Activated naive CD8-positive, alpha-beta T cell treated with anti-CD3 and anti-CD28 coated beads, Interleukin-2, amount 50 U/mL, for 16 hours (primary cell): ENCODE measurements at places on chromosomes 6 and 20.

- no peak for DNase-seq
Measured at GRCh38 chr6:113679051-113679450, 178.1 kb upstream of the MARCKS start.

DNA sequence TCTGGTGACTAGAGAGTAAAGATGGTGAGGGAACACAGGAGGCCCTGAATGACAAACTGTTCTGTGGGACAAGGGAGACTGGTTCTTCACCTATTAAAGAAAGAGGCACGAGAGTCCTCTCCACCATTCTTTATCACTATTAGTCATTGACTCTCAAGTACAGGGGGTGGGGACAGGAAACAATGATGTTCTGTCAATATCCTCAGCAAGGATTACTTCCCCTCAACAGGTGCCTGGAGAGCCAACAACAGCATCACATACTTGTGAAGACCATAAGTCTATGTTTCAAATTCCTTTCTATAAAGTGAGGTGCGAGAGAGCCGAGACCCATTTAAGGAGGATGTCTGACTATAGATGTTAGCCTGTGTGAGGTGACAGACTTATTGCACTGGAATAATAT is 72.4 kb upstream of the TBC1D7 start:
- no peak for DNase-seq

DNA sequence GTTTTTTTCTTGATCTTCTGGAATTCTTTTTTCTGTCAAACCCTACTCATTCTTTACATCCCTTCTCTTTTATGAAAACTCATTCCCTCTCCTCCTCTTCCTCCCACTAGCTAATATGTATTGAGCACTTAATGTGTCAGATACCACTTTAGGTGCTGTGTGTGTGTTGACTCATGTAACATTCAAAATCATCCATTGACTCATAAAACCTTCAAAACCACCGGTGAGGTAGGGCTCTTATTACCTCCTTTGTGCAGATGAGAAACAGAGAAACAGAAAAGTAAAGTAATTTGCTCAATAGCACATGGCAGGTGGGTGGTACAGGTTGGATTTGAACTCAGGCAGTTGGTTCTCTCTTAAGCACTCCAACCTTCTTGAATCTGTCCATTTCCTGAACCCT is 136.3 kb upstream of the NEDD9 start:
- no peak for DNase-seq

DNA sequence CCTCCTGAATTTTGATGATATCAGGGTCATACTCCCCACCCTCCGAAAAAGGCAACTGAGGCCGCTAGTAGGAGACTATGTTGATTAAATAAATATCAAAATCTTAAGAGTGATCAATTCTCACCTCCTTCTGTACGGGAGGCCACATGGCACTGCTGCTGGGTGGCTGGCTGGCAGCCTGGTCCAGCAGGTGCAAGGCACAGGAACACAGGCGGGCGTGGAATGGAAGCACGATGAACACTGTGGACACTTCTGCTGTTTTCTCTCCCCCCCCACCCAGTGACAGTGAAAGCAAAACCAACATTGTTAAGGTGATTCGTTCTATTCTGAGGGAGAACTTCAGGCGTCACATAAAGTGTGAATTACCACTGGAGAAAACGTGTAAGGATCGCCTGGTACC is 9.7 kb upstream of the CLDN20 start:
- DNase-seq, result no peak

- DNase-seq, result no peak
Measured at GRCh38 chr6:139008117-139008516, 20.1 kb upstream of the REPS1 start.

GRCh38 chr6:90068264-90068663 is 174.0 kb downstream of the GJA10 start:
- DNase-seq, result no peak

- no peak for DNase-seq
Measured at GRCh38 chr6:14174226-14174625, 56.7 kb downstream of the CD83 start.

GRCh38 chr6:119594907-119595306 is 245.3 kb upstream of the MAN1A1 start:
- DNase-seq, result no peak

DNA sequence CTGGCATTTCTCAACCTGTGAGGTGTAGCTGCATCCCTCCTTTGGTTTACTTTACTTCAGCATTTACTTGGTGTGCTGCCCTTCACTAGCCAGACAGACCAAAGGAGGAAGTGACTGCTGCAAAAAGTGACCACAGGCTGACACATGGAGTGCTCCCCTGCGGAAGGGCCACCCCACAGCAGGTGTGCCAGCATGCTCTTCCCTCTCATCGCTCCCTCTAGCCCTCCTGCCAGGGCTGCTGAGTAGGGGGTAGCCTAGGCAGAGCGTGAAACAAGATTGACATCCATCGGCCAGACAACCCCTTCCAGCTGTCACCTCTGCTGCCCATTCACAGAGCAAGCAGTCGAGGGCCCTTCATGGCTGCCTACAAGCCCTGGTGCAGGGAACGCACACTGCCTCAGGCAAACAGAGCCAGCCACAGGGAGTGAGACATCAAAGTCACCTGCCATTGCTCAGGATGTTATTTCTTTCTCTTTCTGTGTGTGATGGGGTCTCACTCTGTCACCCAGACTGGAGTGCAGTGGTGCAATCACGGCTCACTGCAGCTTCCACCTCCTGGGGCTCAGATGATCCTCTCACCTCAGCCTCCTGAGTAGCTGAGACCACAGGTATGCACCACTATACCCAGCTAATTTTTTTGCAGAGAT is 102.0 kb upstream of the RPS6KA2 start:
- DNase-seq, result no peak

- no peak for DNase-seq
Measured at GRCh38 chr6:153092082-153093013, 38.7 kb downstream of the RGS17 start.

- DNase-seq, result no peak
Measured at GRCh38 chr6:50829898-50830444, 11.3 kb downstream of the TFAP2B start.

DNA sequence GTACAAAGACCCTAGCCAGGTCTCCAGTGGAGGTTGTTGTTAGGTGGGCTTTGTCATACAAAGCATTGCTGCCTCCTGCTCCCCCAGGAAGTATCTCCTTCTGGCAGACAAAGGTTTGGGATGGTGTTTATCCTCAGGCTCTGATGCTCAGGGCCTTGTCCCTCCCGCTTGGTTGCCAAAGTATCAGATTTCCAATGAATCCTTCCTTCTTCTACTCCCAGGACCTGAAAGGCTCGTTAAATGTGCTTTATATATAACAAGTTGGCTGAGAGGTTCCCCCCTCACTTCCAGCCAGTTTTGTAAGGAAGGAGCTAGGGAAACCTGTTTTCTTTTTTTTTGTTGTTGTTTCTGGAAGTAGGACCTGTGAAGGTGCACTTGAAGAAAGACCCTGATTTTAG is 14.4 kb downstream of the PTK7 start:
- DNase-seq, result no peak

GRCh38 chr6:45655745-45656476 is 278.2 kb upstream of the SUPT3H start:
- DNase-seq, result no peak

DNA sequence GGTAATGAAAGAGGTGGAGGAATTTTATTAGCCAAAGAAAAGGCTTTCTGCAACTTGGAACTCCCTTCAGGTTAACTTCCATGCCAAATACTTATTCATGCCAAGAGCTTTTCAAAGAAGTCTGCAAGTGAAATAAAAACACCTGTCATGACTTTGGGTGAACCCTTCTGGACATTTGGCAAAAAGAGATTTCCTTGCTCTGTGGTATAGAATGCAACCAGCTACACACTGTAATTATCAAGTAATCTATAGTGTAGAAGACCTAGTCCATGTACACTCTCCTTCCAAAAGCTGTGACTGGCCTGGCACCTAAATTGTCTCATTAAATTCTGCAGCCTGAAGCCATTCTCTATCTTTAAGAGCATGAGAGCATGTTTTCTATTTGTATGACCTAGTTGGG is 232.3 kb downstream of the COL12A1 start:
- DNase-seq, result no peak

GRCh38 chr6:49849213-49849907 is 17.0 kb downstream of the CRISP1 start:
- DNase-seq, result no peak

GRCh38 chr6:51019806-51020205 is 201.1 kb downstream of the TFAP2B start:
- no peak for DNase-seq

DNA sequence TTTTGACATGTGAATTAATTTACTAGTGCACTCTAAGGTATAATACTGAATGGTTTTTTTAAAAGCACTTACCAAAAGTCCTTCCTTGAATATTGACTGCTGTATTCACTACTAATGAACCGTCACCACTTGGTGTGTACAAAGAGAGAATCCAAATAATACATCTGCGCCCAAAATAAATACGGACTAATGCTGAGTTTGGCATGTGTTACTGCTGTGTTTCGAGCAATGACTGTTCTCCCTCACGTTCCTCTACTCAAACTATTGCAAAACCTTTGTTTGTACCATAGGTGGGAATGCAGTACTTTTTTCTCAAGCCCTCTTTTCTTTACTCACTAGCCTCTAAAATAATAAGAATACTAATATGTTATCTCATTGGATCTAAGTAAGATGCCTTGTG is 305.5 kb downstream of the QKI start:
- no peak for DNase-seq

DNA sequence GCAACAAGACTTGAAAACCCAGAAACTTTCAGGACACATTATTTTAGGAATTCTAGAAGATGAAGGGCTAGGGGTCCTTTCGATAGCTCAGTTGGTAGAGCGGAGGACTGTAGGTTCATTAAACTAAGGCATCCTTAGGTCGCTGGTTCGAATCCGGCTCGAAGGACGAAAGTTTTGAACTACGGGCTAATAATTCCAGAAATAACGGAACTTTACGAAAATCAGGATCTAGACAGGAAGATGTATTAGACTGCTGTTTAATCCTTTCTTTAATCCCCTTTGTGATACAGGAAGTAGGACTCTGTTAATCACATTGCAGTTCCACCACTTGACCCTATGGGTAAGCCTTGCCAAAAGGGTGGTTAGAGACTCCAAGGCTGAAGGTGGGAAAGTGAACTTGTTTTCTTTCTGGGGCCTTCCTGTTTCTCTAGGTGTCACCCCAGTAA is 21.2 kb upstream of the ABT1 start:
- no peak for DNase-seq

DNA sequence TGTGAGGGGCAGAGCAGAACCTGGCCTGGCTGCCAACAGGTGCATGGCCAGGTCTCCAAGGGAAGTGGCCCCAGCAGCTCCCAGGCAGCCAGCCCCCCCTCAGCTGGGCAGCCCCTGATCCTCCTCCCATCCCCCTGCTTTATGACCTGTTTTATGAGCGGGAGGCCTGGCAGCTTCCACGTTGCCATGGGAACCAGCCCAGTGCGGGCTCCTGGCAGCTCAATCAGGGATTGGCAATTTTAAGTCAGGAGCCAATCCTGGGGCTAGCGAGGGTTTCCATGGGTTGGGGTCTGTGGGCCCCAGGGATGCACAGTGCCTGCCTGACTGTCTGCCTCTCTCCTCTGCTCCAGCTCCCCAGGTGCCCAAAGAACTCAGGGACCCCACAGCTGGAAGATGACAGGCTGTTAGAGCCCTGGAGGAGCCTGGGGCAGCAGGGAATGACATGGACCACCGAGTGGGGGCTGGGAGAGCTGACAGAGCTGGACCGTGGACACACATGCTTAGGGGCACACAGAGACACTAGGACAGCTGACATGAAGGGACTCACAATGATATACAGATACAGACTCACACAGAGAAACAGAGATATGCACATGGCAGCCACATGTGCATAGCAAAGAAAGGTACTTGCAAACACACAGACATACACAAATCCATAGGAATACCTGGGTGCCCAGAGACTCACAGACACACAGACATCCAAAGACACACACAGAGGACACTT is 56.5 kb upstream of the SIRPA start:
- DNase-seq, result no peak

- no peak for DNase-seq
Measured at GRCh38 chr6:3884007-3884745, 35.0 kb downstream of the FAM50B start.

DNA sequence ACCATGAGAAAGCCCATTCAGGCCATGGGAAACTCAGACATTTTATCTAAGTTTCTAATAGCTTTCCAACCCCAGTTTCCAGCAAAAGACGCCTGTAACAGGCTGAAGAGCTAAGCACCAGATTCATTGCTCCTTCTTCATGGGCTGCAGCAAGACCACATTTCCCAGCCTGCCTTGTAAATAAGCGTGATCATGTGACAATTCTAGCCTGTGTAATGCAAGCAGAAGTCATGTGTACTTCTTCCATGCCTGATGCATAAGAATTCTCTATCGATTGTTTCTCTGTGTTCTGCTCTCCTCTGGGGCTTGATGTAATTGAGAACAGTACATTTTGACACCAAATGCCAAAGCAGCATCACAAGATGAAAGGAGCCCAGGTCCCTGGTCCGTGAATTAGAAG is 6.8 kb downstream of the PCSK2 start:
- no peak for DNase-seq

- DNase-seq, result no peak
Measured at GRCh38 chr6:111478064-111478476, 4.9 kb downstream of the REV3L start.

- DNase-seq, result no peak
Measured at GRCh38 chr6:159212028-159212427, 42.8 kb downstream of the FNDC1 start.

DNA sequence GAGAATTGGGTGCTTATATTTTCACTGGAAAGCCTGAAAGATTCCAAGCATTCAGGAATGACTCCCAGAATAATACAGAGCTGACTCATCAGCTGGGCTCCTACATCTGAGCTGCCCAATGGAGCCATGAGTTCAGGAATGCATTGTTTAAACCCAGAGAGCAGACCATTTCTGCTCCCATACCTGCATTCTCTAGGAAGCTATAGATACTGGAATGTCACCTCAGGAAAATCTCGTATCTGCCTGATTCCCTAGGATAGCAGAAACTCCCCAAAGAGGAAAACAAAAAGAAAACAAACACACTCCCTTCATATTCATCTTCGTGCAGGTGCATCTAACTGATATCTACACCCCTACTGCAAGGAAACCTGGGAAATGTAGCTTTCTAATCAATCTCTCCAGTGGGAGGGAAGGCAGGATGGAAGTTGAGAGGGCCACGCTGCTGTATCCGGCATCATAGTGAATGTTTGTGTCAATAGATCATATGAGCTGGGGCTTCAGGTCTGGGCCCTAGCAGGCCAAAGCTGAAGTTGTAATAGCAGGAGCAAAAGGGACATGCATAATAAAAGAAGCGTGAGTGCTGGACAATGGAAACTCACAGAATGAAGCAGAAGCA is 8.2 kb upstream of the SLC2A12 start:
- DNase-seq, result no peak

DNA sequence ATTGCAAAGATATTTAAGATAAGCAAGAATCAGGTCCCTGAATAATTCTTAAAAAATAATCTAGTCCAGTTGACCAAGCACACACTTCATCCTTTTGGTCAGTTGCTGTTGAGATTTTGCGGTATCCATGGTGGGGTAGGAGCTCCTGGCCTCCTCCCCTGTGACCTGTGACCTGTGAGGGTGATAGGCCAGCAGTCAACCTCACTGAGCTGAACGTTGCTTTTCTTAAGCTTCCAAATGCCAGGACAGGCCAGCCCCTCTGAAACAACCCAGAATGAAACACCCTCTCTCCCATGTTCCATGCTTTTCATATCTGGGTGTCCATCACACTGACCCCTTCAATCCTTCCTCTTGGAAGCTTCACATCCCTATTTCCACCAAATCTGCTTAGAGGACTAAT is 164.9 kb downstream of the THBS2 start:
- no peak for DNase-seq
